Stimulated activated CD4-positive, alpha-beta T cell treated with anti-CD3 and anti-CD28 coated beads, Interleukin-4, amount 100 ng/mL, for 24 hours (primary cell): ENCODE measurements at places on chromosomes 16 and 17.
A peak's percentile ranks its signal among the peaks of the same experiment; 100 is the strongest.

- no peak for DNase-seq
Measured at GRCh38 chr17:49383060-49383459, 21.0 kb upstream of the ZNF652 start.

DNA sequence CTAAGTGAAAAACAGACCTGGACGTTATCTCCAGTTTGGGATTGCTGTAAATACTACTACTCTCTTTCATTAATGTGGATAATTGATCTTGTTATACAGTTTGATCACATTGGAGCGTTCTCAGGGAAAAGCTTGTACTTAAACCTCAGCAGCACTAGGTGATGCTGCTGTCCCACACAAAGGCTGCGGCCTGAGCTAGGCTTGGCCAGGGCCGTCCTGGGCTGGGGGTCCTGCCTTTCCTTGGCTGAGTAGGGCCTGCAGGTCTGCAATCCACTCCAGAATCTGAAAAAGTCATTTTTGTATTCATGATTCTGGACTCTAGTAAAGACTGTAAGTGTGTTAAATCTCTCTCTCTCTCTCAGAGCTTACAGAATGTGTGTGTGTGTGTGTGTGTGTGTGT is 23.7 kb upstream of the PMFBP1 start:
- DNase-seq, result no peak

- DNase-seq, result no peak
Measured at GRCh38 chr17:82127704-82128103, 29.7 kb upstream of the FASN start.

DNA sequence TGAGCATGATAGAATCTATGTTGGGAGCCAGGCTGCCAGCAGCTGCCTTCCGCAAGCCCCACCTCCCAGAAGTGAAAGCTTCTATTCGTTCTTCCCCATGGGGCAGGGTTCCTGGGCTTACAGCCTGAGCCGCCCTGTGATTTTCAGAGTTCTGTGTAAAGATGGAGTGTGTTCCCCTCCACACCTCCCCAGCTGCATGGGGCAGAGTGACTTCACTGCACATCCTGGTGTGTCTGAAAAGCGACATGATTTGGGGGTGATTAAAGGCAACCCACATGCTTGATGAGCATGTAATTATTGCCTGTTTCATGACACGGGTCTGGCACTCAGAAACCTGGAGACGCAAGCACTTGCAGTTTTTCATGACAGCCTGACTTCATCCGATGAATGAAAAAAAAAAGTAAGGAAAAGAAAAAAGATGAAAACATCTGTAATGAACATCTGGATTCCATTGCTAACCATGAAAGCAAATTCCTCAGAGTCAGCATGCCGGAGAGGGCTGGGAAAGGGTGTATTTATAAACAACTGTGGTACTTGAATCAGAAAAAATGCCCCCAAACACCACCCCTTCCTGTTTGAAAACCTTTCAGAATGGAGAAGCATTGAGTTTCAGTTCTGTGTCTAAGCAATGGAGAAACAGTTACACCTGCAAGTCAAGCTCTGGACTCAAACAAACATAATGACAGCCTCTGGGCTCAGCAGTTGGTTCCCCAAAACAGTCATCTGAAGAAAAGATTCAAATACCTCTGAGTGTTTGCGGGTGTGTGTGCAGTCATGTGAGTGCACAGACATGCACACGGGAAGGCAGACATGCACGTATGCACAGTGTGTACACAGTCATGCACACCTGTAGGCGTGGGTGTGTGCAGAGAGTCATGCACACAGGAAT is 266.0 kb downstream of the ENGASE start:
- no peak for DNase-seq

DNA sequence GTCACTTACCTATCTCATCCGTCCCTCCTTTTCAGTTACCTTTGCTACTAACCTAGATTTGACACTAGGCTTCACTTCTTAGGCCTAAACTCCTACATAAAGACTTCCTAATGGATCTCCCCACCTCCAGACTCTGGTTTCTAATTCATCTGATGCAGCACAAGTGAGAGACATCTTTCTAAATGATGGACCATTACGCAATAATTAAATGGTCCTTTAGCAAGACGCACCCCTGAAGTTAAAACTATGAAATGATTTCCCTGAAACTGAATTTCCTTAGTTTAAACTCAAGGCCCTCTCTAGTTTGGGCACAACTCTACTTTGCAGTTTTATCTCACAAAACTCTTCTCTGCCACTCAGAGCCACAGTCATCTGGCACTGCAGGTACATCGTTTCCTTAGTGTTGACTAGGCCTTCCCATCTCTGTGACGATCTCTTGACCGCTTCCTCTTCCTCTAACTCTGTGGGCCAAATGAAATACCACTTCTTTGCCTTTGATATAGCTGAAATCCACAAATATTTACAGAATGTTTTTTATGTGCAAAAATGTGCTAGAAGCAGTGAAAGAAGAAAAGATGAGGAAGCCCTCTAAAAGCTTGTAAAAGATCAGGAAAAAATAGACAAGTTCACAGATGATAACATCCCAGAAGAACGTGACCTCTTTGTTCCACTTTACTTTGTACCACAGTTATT is 3.3 kb downstream of the SYNRG start:
- peak; percentile 27 for DNase-seq

GRCh38 chr16:12141073-12141951 is 164.8 kb downstream of the SNX29 start:
- DNase-seq, result no peak

DNA sequence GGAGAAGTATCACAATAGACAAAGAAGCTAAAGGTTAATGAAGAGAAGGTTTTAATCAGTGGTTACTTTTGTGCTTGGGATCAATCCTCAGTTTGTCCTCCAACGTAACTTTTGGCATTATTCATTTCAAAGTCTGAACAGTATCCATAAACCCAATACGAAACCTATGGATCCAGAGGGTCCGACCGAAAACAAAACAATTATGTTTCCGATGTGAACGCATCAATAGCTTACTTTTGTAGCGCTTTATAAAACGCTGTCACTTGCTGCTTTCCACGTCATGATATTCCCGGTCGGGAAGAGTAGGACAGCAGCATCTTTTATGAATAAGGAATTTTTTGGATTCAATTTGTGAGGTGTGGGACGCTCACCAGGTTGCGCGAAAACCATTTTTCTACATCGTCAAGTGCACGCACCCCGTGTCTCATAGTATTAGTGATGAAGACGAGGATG is 383.8 kb downstream of the ZFHX3 start:
- DNase-seq, result no peak

- DNase-seq, result peak; percentile 55
Measured at GRCh38 chr17:63930951-63931575, 1.1 kb downstream of the CD79B start.

DNA sequence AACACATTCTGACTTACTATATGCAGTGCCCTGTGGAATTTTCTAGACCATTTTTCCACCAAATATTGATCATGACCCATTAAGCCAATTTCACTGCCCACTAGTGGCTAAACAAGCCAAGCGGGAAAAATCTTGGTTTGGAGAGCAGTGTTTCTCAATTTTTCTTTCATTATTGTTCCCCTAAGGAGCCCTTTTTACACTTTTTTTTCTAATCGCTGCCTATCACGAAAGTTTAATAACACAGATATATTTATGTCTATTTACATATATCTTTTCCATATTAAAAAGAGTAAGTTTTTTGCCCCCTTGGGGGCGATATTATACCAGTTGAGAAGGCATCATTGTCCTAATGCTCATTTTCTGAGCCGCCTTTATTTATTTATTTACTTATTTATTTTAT is 10.8 kb upstream of the TLCD3B start:
- no peak for DNase-seq

DNA sequence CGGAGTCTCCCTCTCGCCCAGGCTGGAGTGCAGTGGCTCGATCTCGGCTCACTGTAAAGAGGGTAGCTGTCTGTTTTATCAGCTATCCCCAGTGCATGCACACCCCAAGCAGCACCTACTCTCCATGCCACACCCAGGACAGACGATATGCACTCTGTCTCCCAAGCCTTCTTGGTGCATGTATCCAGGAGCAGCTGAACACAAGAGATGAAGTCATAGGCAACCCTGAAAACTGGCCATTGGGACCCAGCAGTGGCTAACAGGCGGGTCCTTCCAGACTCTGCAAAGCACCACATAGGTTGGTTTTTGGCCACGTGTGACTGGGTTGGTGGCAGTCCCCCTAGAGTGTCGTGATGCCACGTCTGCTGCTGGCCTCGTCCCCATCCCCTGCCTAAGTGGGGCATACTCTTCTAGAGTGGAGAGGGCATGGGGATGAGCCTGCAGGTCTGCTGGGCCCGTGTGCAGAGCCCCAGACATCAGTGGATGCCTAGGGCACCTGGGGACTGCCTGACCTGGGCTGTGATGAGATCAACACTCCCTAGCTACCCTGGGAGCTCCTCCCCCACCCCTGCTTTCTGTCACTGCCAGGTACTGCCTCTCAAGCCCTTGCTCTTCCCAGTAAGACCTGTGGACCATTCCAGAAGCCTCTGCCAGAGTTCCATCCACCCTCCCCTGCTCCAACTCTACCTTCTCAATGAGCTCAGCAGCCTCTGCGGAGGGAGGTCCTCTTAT is 9.3 kb downstream of the PDE6G start:
- no peak for DNase-seq

- no peak for DNase-seq
Measured at GRCh38 chr16:2825906-2826305, 4.2 kb upstream of the ZG16B start.

- DNase-seq, result peak; percentile 41
Measured at GRCh38 chr17:49707246-49707607, 537 bp downstream of the SLC35B1 start.

DNA sequence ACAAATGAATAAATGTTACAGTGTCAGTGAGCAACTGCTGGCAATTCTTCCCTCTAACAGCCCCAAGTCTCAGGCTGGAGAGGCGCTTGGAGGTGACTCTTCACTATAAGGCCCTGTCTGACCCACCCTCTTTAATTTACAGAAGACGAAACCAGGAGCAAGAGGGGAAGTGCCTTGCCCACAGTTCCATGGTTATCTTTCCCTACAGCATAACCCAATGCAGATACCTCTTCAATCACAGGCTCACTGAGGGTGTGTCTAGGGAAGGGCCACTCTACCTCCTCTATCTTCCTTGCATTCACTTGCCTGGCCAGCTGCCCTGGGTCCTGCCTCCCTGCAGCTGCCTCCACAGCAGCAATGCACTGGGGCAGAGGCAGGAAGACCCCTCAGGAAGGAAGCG is 9.6 kb upstream of the N4BP1 start:
- DNase-seq, result no peak

- no peak for DNase-seq
Measured at GRCh38 chr16:48014349-48015135, 141.3 kb downstream of the ABCC12 start.

- no peak for DNase-seq
Measured at GRCh38 chr17:28975646-28976045, 24.3 kb upstream of the PHF12 start.

DNA sequence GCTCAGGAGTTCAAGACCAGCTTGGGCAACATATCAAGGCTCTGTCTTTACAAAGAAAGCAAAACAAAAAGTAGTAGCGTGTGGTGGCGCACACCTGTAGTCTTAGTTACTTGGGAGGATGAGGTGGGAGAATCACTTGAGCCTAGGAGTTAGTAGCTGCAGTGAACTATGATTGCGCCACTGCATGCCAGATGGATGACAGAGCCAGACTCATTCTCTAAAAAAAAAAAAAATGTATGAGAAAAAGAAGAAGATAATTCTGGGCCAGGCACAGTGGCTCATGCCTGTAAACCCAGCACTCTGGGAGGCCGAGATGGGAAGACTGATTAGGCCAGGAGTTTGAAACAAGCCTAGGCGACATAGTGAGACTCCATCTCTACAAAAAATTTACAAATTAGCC is 28.5 kb downstream of the STAT5B start:
- DNase-seq, result no peak
